ENCODE measurements at places on chromosomes 6 and 20.
A peak's percentile ranks its signal among the peaks of the same experiment; 100 is the strongest.

- DNase-seq = no peak
Observed at GRCh38 chr6:54087721-54088120, 23.5 kb upstream of the MLIP start.

DNA sequence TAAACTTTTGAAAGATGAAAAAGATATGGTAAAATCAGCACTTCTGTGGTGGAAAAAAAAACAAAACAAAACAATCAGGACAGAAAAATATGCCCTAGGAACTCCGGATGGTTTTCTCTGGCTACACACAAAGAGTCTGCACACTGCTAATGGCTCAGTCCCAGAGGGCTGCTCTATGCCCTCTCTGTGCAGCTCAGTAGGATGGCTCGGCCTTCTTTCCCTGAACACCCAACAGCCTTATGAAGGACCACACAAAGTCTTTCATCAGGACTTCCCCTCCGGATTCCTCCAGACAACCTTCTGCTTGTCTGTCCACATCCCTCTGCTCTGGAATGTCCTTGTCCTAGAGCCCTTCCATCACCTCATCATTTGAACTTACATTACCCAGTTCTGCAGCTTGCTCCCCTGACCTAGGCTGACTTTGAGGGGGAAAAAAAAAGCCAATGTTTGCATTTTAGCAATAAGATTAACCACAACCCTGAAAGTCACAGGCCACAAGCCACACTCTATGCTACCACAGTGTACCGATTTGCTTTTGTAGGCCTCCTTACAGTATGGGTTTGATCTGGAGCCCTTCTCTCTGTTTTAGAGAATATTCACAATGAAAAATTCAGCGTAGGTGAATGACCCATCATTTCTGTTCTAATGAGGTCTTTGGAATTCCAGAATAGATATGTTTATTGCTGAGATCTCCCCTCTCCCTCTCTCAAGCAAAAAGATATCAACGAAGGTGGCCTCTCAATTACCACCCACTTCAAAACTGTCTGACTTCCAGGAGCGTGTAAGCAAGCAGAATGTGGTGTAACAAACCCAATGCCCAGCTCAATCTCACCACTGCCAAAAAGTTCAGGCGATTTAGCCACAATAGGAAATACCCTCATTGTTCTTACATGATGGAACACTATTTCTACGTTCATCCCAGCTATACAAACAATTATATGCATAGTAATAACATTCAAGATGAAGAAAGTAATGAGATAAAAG lies 164.0 kb downstream of the GMDS start:
- no peak for DNase-seq

- DNase-seq = no peak
Observed at GRCh38 chr6:141764388-141764787, 368.3 kb upstream of the GJE1 start.

GRCh38 chr20:58557733-58558342 lies 42.6 kb upstream of the APCDD1L start:
- DNase-seq = peak; percentile 11

GRCh38 chr6:96621983-96622382 lies 59.1 kb downstream of the FHL5 start:
- DNase-seq = no peak

DNA sequence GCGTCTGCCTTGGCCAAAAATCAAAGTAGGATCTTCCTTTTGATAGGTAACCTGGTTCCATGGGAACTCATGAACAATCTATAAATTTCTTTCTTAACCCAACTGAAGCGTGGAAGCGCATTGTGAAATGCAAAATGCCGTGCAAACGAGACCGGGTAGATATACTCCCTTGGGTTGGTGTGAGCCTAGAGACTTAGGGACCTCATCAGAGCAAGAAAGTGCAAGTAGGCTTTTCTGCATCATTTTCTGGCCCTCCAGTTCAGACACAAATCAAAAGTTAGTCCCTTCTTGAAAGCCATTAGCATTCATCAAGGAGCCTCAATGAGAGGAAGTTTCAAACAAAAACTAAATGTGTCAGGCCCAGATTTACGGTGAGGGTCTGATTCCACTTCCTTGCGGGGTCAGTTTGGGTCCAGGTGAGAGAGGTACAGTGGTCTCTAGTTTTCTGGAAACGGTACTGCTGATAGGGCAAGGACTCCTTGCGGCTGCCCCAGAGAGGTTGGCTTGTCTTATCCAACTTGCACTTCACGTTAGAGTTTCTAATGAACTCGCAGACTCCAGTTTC lies 5.3 kb upstream of the ZNF184 start:
- DNase-seq = no peak

- peak; percentile 22 for DNase-seq
Observed at GRCh38 chr6:75283907-75284631, 523 bp downstream of the TMEM30A start.

GRCh38 chr6:116029535-116029934 lies 31.2 kb downstream of the FRK start:
- DNase-seq = no peak

- DNase-seq = no peak
Observed at GRCh38 chr6:18312368-18312767, 48.0 kb upstream of the DEK start.

DNA sequence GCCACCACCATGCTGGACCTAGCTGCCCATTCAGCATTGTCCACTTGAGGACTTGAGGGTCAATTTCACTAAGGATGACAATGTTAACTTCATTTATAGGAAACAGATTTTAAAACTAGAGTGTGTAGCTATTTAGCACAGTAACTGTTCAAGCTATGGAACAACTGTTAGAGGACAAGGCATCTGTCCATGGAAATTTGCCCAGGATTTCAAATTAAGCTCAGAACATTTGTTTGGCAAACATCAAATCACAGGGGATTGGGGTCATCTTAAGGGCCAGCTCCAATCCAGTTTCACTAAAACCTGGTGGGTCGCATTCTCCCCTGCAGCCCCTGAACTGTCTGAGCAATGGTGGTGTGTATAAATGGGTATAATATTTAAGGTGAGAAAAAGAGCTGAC lies 35.1 kb downstream of the PM20D2 start:
- DNase-seq = no peak

DNA sequence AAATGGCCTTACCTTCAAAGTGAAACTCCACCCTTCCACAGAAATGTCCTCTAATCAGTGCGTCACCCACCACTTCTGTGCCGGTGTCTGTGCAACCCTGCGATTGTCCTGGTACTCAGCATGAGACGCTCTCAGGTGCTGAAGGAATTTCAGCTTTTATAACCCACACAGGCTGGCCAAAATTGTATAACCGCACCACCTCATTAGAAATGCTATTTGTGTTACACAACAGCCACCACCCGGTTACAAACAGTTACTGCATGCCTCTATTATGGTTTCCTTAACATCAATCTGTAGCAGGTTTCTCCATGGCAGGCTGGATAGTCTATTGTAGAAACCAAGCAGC lies 51.5 kb downstream of the SLC23A2 start:
- no peak for DNase-seq

- DNase-seq = peak; percentile 96
Observed at GRCh38 chr6:139587469-139587868, 213.0 kb upstream of the CITED2 start.

DNA sequence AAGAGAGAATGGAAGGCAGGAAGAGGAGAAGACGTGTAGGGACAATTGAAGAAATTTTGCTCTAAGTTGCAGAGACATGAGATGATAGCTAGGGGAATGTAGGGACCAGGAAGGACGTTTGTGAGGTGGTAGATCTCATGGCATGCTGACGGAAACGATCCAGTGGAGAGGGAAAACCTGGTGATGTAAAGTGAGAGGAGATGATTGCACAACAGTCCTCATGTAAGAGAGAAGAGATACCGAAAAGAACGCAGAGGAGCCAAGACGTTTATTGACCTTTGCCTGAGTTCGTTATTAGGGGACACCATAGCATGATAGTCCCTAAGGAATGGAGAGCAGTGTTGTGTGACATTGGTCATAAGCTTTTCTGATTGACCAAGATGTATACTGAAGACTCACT lies 55.3 kb downstream of the IGF2R start:
- no peak for DNase-seq

DNA sequence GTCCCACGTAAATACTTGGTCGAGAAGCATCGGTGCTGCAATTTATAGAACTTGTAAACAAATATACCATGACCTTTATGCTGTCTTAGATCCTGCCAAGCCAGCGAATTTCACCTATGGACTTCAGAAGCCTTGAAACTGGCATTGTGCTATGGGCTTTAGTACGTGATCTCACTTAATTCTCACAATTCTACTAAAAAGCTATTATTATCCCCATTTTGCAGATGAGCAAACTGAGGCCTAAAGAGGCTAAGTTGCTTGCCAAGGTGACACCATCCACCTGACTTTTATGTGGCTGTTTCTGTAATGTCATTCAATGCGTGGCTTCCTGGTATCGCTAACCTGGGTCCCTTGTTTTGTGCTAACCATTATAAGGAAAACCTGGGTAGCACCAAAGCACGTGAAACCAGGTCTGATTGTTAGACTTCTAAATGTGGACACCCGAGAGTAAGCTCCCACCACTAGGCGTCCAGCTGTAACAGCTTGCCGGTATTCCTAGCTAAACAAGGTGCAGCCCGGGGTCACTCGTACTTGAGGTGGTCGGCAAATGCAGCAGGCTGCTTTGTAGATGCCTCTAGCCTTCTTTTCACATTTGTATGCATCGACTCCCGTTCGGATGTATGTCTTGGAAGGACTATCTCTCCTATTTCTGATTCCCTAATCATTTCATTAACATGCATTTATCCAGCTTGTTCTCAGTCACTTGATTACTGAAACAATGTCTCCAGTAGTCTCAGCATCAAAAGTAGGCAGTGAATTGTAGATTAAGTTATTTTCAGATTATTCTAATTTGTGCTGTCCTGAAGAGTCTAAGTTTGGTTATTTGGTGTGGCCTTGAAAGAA lies 1.1 kb downstream of the SYNJ2 start:
- DNase-seq = peak; percentile 22

DNA sequence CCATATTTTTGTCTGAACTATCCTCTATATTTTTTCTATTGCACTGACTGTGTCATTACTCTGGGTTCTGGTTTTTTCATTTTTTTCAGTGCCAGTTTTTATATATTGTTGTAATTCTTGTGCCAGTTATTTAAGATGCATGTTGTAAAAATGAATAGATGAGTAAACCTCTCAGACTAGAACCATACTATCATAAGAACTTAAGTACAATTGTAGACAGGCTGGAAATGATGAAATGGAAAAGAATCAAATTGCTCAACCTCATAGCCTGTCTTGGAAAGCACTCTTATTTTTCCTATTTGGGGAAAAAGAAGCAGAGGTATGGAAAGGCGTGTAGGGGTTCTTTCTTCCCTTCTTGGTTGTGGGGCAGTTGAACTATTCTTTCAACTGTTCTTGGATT lies 30.2 kb downstream of the PANK2 start:
- no peak for DNase-seq

- DNase-seq = no peak
Observed at GRCh38 chr20:2408111-2408510, 27.4 kb downstream of the TGM6 start.

DNA sequence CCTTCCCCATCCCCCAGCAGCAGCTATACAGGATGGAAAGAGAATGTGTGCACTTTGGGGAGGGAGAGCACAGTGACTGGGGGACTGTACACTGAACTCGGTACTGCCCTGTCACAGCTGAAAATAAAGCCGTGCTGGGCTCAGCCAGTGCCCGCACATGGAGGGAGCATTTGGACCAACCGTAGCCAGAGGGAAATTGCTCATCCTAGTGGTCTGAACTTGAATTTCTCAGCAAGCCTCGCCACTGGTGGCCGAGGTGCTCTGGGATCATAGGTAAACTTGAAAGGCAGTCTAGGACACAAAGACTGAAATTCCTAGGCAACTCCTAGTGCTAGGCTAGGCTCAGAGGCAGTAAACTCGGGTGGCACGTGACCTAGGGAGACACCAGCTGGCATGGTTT lies 61.0 kb downstream of the DZANK1 start:
- no peak for DNase-seq

DNA sequence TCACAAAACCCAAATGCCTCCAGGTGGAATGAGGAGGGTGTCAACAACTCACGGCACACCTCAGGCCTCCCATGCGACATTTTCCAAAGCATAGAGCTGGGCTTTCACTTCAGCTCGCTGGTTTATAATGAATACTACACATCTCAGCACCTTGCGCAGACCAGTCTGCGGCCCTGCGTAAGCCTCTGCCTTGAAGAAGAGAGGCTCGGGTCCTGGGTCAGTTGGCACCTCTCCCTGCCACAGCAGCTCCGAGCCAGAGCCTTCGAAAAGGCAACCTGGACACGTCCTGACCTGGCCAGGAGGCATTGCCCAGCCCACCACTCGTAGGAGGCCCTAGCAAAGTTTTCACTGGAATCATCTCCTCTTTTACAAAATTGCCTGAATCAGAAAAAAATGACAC lies 183.0 kb upstream of the AFDN start:
- DNase-seq = no peak

- no peak for DNase-seq
Observed at GRCh38 chr6:79463621-79464050, 73.6 kb downstream of the LCA5 start.

- DNase-seq = no peak
Observed at GRCh38 chr20:52031206-52031562, 160.4 kb downstream of the ZFP64 start.

- DNase-seq = peak; percentile 97
Observed at GRCh38 chr20:19699180-19699971, 58.7 kb upstream of the RIN2 start.

- no peak for DNase-seq
Observed at GRCh38 chr6:15357782-15358181, 111.9 kb downstream of the JARID2 start.

- no peak for DNase-seq
Observed at GRCh38 chr6:88380618-88381288, 214.6 kb upstream of the CNR1 start.

GRCh38 chr6:33854572-33855030 lies 50.8 kb upstream of the MLN start:
- peak; percentile 28 for DNase-seq

GRCh38 chr6:26043384-26044139 lies 43.7 kb upstream of the HFE start:
- DNase-seq = peak; percentile 83

DNA sequence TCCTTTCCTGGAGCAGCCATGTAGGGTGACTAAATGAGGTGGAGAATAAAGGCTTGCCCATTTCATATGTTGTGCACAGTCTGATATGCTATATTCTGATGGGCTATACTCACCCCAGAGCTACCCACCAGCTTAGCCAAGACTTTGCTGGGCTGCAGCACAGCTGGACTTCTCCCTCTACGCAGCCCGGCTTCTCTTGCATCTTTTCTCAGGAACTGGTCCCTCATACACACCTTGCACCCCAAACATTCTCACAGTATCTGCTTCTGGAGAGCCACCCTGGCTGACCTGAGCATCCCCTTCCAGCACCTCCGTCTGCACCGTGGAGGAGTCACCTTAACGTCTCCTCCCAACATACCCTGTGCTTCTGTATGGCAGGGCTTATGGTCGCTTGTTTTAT lies 150.8 kb upstream of the PMEPA1 start:
- DNase-seq = no peak

All from LHCN-M2 (cell line).